ENCODE measurements at places on chromosomes 16 and 17.

- H3K27ac ChIP-seq = no peak within 1 kb of the TSS
- peaks cover 12% of the 10 kb centered on the region for H3K27me3 ChIP-seq
- no peaks in the 10 kb centered on the region for H3K36me3 ChIP-seq
- H3K4me3 ChIP-seq = no peak within 1 kb of the TSS
- DNase-seq = no peak
Observed at GRCh38 chr16:21150375-21151001, at the start of gene DNAH3. DNAH3 (minus strand) TSS chr16:21150846; CDS start chr16:21150319, 527 bp downstream.

- H3K27ac ChIP-seq = no peak overlapping the region
- DNase-seq = peak; percentile 24
- H3K27me3 ChIP-seq = no peaks in the 10 kb centered on the region
- H3K36me3 ChIP-seq = no peaks in the 10 kb centered on the region
- H3K4me3 ChIP-seq = no peak overlapping the region
Observed at GRCh38 chr17:20063665-20064648, 54.8 kb downstream of the SPECC1 start.

GRCh38 chr17:2837147-2837561 lies 40.9 kb downstream of the RAP1GAP2 start:
- H3K27ac ChIP-seq = no peak overlapping the region
- DNase-seq = peak; percentile 40
- peaks cover 5% of the 10 kb centered on the region for H3K27me3 ChIP-seq
- peaks cover 14% of the 10 kb centered on the region for H3K4me1 ChIP-seq

DNA sequence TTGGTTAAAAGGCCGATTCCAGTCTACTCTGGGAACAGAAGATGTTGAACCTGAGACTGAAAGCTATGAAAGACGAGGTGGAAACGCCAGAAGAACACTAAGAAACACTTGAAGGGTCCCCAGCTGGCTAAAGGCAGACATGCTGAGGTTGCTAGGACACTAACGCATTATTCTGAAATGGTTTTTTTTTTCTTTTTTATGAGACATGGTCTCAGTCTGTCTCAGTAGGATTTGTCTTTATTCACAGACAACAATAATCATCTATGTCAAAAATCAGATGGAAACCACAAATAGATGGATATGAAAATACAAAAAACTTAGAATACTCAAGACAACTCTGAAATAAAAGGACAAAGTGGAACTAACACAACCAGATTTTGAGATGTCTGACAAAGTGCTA lies 35.0 kb upstream of the RASD1 start:
- peaks cover 3% of the 10 kb centered on the region for H3K27me3 ChIP-seq
- no peak overlapping the region for H3K4me3 ChIP-seq
- no peak overlapping the region for H3K27ac ChIP-seq

GRCh38 chr17:13962716-13963240 lies 106.5 kb upstream of the COX10 start:
- peak overlapping the region; percentile 1 for H3K4me3 ChIP-seq
- peaks cover 20% of the 10 kb centered on the region for H3K4me1 ChIP-seq
- peak overlapping the region; percentile 1 for H3K27ac ChIP-seq
- H3K27me3 ChIP-seq = no peaks in the 10 kb centered on the region
- no peaks in the 10 kb centered on the region for H3K36me3 ChIP-seq

DNA sequence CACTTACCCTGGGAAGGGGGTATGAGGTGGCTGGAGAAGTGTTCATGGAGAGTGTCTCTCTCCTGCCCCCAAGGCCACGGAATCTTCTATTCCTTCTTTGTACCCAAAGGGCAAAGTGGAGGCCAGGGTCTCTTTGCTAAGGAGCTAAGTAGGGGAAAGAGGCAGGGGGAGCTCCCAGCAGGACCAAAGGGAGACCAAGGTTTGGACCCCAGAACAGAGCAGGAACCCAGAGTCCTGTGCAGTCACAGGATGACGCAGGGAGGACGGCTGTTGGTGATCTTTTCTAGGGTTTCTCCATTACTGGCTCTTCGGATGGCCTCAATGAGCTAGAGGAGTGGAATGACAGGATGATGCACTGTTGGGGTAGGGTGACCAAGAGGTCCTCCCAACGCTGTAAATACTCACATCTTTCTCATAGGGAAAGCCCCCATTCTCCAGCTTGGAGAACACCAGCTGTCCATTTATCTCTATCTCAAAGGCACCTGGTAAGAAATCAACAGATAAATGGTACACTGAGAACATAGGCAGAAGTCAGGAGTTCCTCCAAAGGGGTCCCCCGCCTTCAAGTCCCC lies 966 bp downstream of the MIEN1 start:
- peak overlapping the region; percentile 91 for H3K27ac ChIP-seq
- DNase-seq = no peak
- peaks cover 6% of the 10 kb centered on the region for H3K4me1 ChIP-seq
- peaks cover 27% of the 10 kb centered on the region for H3K36me3 ChIP-seq
- peak overlapping the region; percentile 95 for H3K4me3 ChIP-seq

DNA sequence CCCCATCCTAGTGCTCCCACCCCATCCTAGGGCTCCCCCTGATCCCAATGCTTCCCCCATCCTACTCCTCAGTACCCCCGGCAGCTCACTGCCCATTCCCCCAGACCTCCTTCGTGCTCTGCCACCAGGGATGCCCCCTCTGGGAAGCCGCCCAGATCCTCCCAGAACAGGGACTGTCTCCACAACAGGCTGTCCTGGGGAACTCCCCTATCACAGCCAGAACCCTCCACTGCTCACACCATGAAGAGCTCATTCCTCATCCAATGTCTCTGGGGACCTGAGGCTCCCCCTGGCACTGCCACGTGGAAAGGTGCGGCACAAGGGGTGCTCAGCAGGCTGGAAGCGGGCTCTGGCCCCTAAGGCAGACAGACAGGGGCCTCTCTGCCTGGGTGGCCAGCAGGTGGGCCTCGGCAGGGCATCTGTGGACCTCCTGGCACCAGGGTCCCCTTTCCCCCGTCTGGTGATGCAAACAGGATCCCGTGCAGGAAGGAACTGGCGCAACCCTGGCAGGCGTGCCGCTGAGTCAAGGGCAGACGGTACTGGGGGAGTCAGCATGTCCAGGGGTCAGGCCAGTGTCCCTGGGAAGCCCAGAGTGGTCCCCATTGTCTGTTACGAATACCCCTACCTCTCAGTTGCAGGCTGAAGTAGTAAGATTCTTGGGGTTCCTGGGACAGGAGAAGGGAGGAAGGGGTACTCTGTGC lies 14.8 kb upstream of the PVALEF start:
- DNase-seq = no peak
- H3K27ac ChIP-seq = no peak overlapping the region
- no peaks in the 10 kb centered on the region for H3K27me3 ChIP-seq
- H3K36me3 ChIP-seq = no peaks in the 10 kb centered on the region
- H3K4me3 ChIP-seq = no peak overlapping the region

DNA sequence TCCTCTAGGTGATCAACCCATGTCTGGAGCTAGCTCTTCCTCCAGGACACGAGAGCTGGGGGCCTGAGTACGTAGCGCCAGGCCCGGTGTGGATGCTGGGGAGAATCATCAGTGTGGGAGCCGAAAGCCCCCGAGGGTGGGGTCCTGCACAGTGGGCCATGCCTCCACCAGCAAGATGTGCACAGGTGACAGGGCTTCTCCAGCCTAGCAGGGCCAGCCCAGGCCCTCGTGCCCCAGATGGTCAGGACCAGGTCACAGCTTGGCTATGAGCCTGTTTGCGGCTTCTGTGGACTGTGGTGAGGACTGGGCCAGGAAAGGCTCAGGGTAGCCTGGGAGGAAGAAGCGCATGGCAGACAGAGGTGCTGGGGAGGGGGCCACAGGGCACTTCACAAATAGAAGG lies 7.8 kb downstream of the MPG start:
- H3K4me1 ChIP-seq = peaks cover 15% of the 10 kb centered on the region
- no peak for DNase-seq
- peaks cover 21% of the 10 kb centered on the region for H3K36me3 ChIP-seq
- no peaks in the 10 kb centered on the region for H3K27me3 ChIP-seq
- no peak overlapping the region for H3K4me3 ChIP-seq

DNA sequence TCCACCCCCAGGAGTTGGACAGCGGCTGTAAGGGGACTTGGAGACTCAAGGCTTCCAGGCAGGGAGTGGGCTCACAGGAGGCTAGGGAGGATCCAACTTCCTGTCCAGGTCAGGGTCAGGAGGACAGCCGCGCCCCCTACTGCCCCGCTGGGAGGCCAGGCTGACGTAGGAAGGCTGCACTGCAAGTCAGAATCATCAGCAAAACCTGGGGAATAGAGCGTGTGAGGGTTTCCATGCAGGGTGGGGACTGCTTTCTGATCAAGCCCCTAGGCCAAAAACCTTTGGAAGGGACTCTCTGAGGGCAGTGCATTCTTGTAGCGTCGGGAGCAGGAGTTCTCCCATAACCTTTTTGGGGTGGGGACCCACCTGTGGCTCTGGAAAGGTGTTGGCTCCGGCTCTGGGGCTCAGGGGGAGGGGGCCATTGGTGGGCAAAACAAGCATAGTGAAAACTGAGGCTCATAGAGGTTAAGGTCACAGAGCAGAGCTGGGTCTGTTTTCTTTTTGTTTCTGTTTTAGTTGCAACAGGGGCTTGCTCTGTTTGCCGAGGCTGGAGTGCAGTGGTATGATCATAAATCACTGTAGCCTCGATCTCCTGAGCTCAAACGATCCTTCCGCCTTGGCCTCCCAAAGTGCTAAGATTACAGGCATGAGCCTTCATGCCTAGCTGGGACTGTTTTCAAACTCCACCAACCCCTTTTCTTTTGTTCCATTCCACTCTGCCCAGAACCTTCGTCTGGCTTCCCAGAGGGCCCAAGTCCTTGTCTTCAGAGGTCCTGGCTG lies 22.1 kb downstream of the RAI1 start:
- no peak overlapping the region for H3K27ac ChIP-seq
- H3K4me3 ChIP-seq = no peak overlapping the region
- peaks cover 1% of the 10 kb centered on the region for H3K36me3 ChIP-seq
- DNase-seq = no peak

DNA sequence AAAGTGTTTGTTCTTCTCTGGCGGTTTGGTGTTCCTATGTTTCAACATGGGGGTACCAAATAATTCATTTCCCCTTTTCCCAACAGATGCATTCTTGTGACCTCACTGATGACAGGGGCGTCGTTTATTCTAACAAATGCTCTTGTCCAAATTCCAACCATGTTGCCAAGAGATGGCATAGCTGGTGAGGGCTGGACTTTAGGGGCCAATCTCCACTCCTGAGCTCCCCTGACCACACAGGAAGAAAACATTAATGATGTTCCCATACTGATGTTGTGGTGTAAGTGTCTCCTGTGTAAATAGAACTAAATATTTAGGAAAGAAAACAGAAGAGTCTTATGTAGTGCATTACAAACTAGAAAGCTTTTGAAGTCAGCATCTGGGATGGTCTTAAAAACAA lies 431.6 kb downstream of the CDH13 start:
- DNase-seq = no peak
- H3K27ac ChIP-seq = no peak overlapping the region
- H3K27me3 ChIP-seq = no peaks in the 10 kb centered on the region
- no peaks in the 10 kb centered on the region for H3K36me3 ChIP-seq
- no peak overlapping the region for H3K4me3 ChIP-seq

GRCh38 chr17:49928126-49928800 lies 40.7 kb upstream of the DLX4 start:
- H3K27ac ChIP-seq = no peak overlapping the region
- peaks cover 5% of the 10 kb centered on the region for H3K27me3 ChIP-seq
- H3K36me3 ChIP-seq = no peaks in the 10 kb centered on the region
- H3K4me1 ChIP-seq = no peaks in the 10 kb centered on the region

GRCh38 chr17:82959990-82960418 lies 119.4 kb upstream of the METRNL start:
- no peak overlapping the region for H3K4me3 ChIP-seq
- no peaks in the 10 kb centered on the region for H3K27me3 ChIP-seq
- H3K4me1 ChIP-seq = peaks cover 6% of the 10 kb centered on the region
- H3K27ac ChIP-seq = no peak overlapping the region
- no peak for DNase-seq
- peaks cover 20% of the 10 kb centered on the region for H3K36me3 ChIP-seq

DNA sequence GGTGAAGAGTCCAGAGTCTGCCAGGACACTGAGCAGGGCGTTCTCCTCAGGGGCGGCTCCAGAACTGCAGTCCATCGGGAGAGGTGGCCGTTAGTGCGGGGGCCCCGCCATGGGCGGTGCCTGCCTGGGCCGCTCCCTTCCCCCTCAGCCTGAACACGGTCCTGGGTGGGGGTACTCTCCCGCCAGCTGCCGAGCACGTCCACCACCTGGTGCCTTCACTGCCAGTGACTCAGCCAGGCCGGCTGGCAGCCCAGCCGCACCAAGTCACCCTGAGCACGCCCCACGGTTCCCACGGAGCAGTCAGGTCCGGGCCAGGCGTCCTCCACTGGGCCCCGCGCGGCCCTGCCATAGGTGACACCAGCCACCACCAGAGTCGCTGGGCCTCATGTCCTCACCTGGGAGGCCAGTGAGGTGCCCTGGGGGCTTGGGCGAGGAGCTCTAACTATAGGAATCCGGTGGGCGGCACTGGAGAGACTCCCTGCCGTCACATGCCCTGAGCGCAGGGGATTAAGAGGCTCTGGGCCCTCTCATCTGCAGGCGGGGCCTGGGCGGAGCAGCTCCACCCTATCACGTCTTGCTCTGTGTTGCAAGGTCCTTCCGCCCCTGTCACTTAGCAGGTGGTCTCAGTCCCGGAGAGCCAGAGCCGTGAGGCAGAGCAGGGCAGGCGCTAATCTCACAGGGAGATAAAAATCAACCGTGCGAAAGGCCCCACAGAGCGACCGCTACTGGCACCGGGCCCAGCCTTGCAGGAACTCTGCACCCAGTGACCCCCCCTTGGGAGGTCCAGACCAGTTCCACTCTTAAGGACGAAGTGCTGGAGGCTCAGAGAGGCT lies 14.3 kb downstream of the PIEZO1 start:
- DNase-seq = no peak
- H3K4me3 ChIP-seq = no peak overlapping the region
- H3K27ac ChIP-seq = no peak overlapping the region

DNA sequence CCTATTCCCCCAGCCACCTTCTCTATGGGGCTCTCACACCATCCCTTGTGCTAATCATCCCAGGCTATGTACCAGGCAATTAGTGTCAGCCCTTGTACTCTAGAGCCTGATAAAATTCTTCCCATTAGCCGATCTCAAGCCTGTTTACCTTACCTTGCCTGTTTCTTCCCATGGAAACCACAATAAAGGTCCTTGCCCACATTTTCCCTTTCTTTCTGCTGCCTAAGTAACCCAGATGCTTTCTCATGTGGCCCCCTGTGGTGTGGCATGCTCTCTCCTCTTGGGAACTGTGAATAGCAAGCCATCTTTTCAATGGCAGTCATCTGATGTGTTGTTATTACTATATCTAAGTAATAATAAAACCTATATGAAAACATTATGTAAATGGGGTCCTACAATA lies 265.8 kb upstream of the ELAC2 start:
- no peaks in the 10 kb centered on the region for H3K4me1 ChIP-seq
- no peak for DNase-seq
- no peaks in the 10 kb centered on the region for H3K36me3 ChIP-seq
- H3K27ac ChIP-seq = no peak overlapping the region

DNA sequence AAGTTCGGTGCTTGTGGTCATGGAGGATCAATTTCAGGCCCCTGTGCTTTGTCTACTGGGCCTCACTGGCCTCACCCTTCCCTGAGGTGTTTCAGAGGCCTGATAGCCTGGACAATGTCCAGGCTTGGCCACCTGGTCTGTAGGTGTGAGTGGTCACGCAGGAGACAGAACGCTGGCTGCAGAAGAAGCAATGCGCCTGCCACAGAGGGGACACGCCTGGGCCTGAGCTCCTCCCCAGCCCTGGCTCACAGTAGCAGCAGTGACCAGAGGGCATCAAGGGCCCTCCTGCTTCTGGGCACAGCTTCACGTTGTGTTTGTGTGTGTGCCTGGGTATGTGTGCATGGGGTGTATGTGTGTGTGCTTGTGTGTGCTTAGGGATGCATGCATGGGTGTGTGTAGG lies 1.9 kb upstream of the PITPNM3 start:
- H3K27ac ChIP-seq = no peak overlapping the region
- no peak for DNase-seq
- H3K4me3 ChIP-seq = no peak overlapping the region
- H3K4me1 ChIP-seq = peaks cover 4% of the 10 kb centered on the region
- no peaks in the 10 kb centered on the region for H3K36me3 ChIP-seq
